ENCODE measurements at places on chromosomes 13 and 19. TPM values are rescaled to one million over a fixed set of nuclear protein-coding genes. Genes with fewer than 3 reads are reported as not detected.
A peak's percentile ranks its signal among the peaks of the same experiment; 100 is the strongest.

- DNase-seq = no peak
Observed at GRCh38 chr13:23678795-23679194, 108.6 kb downstream of the TNFRSF19 start.

- no peak for DNase-seq
Observed at GRCh38 chr13:76148374-76148773, 512.2 kb downstream of the LMO7 start.

DNA sequence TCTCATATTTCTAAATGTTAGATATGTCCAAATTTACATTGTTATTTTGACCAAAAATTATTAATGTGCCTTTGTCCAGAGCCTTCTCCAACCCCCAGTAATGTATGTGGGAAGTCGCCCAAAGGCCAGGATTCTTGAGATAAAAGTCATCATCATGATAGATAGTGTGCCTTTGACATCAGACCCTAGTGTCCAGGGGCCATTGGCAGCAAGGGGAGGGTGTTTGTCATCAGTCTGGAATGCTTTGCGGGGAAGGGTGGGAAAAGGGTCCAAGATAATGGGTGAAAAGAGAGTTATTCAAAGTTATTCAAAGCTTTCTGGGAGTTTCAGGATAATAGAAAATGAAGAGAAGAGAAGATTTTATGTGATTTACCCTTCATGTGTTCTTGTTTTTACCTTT lies 909.5 kb upstream of the GPC6 start:
- no peak for DNase-seq

DNA sequence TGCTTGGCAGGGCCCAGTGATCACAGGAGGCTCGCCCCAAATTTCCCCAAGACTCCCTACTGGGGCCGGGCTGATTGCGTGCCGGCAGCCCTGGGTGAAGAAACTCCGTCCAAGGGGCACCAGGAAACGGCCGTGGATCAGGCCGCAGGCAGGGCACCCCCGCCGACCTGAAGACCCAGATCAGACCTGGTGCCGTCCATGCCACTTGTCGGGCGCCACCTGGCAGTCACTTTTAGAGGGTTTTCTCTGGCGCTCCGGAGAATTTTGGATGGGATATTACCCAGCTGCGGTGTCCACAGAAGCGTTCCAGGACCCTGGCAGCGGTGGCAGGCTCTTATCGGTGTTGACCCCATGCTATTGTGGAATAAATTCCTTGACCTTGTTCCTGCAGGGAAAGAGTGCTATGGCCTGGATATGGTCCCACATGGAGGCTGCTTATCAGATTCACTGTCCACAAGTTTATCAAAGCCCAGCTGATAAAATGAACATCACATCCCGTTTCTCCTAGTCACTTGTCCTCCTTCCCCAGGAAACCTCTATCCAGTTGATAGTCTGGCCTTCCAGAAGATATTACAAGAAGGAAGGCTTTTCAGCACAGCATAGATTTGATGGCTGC lies 38.2 kb downstream of the IGFL2 start:
- DNase-seq = no peak

DNA sequence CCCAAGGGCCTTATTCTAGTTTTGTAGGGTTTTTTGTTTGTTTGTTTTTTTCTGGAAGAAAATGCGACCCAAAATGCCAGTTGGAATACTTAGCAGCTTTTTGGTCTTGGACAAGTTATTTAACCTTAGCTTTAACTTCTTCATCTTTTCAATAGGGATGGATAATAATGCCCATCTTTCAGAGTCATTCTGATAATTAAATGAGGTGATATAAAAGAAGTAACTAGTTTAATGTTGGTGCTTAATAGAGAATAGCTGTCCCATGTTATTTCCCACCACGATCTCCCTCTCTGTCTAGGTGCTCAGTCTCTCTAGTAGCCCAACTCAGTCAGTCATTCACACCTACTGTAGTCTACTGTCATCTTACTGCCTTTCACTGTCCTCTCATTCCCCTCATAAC lies 8.0 kb downstream of the LSM14A start:
- no peak for DNase-seq

- no peak for DNase-seq
Observed at GRCh38 chr19:32122258-32122657, 223.2 kb upstream of the ZNF507 start.

- no peak for DNase-seq
Observed at GRCh38 chr13:23450340-23451046, 17.0 kb upstream of the SACS start.

- peak; percentile 98 for DNase-seq
Observed at GRCh38 chr19:2041683-2042484, 9.2 kb downstream of the MKNK2 start.

GRCh38 chr19:46859637-46860124 lies 1.1 kb upstream of the ARHGAP35 start:
- DNase-seq = no peak

DNA sequence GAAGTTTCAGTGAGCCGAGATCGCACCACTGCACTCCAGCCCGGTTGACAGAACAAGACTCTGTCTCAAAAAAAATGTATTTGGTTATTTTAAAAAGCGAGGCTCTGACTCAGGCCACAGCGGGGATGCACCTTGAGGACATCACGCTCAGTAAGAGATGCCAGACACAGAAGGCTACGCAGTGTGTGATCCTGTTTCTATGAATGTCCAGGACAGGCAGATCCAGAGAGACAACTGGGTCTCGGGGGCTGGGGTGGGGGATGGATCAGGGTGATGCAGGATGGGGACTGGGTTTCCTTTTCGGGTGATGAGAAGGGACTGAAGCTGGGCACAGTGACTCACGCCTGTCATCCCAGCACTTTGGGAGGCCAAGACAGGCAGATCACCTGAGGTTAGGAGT lies 5.4 kb downstream of the MED16 start:
- DNase-seq = no peak

DNA sequence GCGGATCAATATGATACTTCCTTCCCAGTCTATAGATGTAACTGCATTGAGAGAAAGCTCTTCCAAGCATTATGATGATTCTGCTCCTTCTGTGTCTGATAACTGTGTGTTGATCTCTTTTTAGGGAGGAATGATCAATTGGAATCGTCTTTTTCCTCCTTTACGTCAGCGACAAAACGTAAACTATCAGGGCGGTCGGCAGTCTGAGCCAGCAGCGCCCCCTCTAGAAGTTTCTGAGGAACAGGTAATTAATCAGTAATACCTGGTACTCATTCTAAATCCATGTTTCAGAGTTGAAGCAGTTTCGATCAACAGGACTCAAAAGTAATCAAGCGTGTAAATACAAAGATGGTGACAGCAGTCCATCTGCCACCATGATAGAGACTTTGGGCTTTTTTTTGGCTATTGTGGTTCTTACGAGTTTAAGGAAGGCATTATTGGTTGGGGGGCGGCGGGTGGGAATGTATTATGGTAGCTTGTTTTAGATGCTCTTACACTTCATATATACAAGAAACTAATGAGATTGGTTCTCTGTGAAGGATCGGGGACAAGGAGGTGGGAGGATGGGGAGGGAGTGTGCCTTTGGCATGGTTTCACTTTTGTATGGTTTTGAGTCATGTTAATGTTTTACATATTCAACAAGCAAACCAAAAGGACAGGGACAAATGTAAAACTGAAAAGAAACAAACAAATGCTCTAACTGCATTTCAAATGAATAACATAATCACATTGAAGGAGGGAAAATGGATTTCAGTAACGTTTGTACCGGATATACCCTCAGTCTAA lies 60.7 kb upstream of the GPR183 start:
- DNase-seq = peak; percentile 34

- DNase-seq = no peak
Observed at GRCh38 chr19:44777715-44778347, at the start of gene CBLC. CBLC (plus strand) TSS chr19:44777890; CDS start chr19:44777932, 42 bp downstream.

DNA sequence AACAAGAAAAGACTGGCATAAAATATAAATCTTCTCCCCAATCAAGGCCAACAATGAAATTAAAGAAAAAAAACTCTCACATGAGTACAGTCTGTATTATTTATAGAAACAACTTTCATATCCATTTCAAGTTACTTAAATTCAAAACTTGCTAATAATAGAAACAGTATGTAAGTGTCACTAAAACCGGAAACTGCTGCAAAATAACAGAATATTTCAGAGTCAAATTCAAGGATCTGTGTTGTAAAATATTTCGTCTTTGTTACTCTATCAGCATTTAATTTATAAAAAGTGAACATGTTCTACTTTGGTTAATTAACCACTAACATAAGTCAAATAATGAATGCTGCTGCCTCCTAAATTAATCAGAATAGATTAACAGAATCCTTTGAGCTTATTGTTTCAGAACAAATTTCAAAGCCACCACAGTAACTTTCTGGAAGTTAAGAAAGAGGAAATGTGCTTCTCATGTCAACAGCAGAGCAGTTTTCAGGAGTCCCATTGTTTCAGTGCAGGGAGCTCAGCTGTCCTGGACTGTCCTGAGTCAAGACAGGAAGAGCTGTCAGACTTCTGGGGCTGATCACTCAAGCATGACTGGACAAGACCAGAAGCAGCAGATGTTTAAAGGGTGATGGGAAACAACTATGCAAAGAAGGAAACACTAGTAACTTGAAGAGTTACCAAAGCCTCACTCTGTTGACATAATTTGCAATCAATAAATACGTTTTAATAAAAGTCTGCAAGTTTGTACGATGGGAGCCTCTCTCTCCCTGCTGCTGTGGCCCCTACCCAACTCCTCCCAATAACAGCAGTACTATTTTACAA lies 76.9 kb downstream of the FOXO1 start:
- no peak for DNase-seq

GAPDHS gene
- total RNA-seq = not detected

GRCh38 chr19:2798733-2799132 lies 13.4 kb downstream of the THOP1 start:
- DNase-seq = no peak

ANKRD10 gene
- total RNA-seq = 114 TPM

- no peak for DNase-seq
Observed at GRCh38 chr19:7083076-7083956, 13.8 kb downstream of the ZNF557 start.

DNA sequence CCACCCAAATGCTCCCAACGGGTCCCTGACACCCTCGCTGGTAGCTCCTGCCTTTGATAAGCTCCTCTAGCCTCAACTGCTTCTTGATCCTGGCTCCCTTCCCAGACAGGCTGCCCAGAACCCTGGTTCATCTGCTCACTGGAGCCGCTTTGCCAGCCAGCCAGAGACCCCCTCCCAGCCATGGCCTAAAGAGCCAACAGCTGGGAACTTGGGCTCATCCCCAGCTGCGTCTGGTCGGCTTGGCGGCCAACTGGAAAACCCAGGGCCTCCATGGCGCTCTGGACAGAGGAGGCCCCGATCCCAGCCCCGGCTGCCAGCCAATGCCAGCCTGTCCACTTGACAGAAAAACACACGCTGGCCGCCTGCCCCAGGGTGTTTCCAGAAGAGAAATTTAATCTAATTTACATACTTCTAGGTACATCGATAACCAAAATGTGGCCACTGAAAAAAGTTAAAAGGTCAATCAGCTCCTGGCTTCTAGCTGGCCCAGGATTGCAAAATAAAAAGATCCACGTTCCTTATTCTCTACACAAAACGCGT lies 3.0 kb upstream of the AKAP8L start:
- no peak for DNase-seq

ANO8 gene
- total RNA-seq = 10.3 TPM

- DNase-seq = no peak
Observed at GRCh38 chr13:73268306-73268705, 209.5 kb downstream of the KLF5 start.

DNA sequence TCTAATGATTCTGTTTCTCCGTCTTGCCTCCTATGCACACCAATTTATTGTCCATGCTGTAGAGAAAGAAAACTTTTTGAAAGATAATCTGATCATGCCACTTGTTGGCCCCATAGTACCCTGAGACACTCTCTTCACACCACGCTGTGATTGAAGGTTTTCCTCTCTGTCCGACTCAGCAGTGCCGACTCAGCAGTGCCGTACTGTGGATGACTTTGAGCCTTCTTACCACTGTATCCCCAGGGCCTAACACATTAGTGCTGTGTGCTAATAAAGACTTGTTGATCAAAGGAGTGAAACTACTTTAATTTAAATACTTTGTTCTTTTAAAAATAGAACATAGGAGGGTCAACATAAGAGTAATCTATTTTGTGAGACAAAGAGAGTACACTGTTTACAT lies 429.6 kb downstream of the KLF12 start:
- DNase-seq = no peak

DNA sequence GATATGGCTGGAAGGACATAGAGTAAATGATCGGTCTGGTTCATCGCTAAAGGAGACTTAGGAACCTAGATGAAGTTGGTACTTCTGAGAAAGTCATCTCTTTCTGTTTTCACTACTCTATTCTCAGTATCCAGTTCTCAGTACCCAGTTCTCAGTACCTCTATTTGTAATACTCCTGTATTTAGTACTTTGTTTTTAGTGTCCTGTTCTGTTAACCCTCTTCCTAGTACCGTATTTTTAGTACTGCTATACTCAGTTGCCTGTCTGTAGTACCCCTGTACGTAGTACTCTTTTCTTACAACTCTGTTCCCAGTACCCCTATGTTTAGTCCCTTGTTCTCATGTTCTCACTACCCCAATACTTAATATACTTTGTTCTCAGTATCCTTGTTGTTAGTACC lies 1.2 kb downstream of the RFXAP start:
- DNase-seq = no peak

GTF2F1 gene
- total RNA-seq = 52.8 TPM

GRCh38 chr13:59038824-59039223 lies 1124.9 kb downstream of the DIAPH3 start:
- DNase-seq = no peak
